CD4-positive, CD25-positive, alpha-beta regulatory T cell (primary cell): ENCODE measurements at places on chromosomes 12 and 14. TPM values are rescaled to one million over a fixed set of nuclear protein-coding genes. Genes with fewer than 3 reads are reported as not detected.
A peak's percentile ranks its signal among the peaks of the same experiment; 100 is the strongest.

NOXRED1 gene
- 0.39 TPM for total RNA-seq

RNASE4 gene
- 0.17 TPM for total RNA-seq

MIP gene
- not detected for total RNA-seq

TAS2R20 gene
- 2.2 TPM for total RNA-seq

GRCh38 chr12:42607584-42608058 lies 18.1 kb upstream of the PRICKLE1 start:
- H3K27ac ChIP-seq = no peak overlapping the region
- no peaks in the 10 kb centered on the region for H3K27me3 ChIP-seq
- no peak for DNase-seq
- H3K36me3 ChIP-seq = no peaks in the 10 kb centered on the region
- no peaks in the 10 kb centered on the region for H3K4me1 ChIP-seq

DNA sequence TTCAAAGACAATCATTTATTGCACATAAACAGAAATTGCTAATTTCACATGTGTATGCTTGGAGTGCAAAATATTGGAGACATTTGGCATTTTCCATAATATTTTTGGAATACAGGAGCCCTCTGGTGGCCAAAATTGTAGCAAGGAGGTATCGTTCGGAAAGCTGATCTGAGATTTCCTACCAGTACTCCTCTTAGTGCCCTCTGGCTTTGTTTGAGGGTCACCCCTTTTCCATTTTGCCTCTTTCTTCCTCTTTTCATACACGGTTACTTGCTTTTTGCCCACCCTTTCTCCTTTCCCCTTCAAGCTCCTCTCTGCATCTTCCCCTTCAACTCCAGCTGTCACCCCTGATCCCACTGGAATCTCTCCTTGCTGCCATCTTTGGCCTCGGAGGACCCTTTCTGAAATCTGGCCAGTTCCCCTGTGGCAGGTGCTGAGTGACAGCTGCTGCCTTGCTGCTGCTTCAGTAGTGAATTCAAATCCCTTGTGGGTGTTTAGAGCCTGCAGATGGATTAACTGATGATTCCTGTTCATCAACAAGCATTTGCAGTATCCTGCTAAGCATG lies 164.6 kb upstream of the PARP11 start:
- H3K4me1 ChIP-seq = no peaks in the 10 kb centered on the region
- H3K36me3 ChIP-seq = no peaks in the 10 kb centered on the region
- no peaks in the 10 kb centered on the region for H3K27me3 ChIP-seq
- no peak for DNase-seq

- no peaks in the 10 kb centered on the region for H3K27me3 ChIP-seq
- H3K4me3 ChIP-seq = no peak overlapping the region
- H3K36me3 ChIP-seq = no peaks in the 10 kb centered on the region
These were observed 26.2 kb upstream of the MANSC4 start for GRCh38 chr12:27806259-27806658.

DNA sequence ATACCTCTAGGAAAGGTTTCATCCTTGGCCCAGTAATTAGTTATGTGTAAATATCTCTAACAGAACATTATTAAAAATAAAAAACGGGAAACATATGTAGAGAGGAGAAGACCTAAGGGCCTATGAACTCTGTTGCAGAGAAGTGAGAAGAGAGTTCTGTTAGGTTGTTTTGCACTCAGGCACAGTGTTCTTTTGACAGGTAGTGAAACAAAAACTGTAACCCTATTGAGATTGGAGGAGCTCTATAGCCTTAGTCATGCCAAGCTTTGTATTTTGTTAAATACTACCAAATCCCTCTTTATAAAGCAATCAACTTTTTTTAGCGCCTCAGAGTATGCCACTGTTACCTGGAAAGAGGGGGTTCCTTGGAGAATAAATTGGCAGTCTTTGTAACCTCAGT lies 77.6 kb downstream of the CNTN1 start:
- no peaks in the 10 kb centered on the region for H3K36me3 ChIP-seq
- no peak for DNase-seq
- H3K27me3 ChIP-seq = no peaks in the 10 kb centered on the region
- H3K4me1 ChIP-seq = no peaks in the 10 kb centered on the region
- no peak overlapping the region for H3K4me3 ChIP-seq

DNA sequence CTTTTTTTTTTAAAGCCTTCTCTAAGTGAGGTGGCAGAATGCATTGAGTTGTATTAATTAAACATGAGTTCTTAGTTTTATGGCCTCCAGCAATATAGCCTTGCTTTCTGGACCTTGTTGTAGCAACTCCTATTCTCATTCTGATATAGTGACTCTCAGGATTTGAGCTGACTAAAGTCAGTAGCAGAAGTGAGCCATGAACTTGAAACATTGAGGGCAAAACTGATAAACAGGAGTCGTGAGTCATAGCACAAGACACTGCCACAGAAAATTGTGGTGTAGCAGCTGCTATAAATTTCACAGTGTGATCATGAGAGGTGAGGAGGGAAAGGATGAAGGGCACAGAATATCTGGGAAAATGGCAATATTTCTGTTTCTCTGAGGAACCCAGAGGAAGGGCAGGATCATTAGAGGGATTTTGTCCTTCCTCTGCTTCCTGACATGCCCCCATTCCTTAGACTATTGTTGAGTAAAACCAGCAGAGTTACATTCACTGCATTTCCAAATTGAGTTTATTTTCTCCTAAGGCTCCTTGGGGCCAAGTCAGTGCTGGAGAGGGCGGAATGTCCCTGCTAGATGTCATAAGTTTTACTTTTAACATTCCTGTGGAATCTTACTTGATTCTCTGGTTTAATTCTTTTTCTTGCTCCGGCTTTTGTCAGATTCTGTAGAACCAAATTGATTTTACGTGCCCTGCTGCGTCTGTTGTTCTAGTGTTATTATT lies 7.5 kb downstream of the KLRG1 start:
- DNase-seq = peak; percentile 58
- peak overlapping the region; percentile 14 for H3K4me3 ChIP-seq
- no peaks in the 10 kb centered on the region for H3K27me3 ChIP-seq
- H3K27ac ChIP-seq = no peak overlapping the region
- H3K4me1 ChIP-seq = peaks cover 9% of the 10 kb centered on the region
- no peaks in the 10 kb centered on the region for H3K36me3 ChIP-seq

DNA sequence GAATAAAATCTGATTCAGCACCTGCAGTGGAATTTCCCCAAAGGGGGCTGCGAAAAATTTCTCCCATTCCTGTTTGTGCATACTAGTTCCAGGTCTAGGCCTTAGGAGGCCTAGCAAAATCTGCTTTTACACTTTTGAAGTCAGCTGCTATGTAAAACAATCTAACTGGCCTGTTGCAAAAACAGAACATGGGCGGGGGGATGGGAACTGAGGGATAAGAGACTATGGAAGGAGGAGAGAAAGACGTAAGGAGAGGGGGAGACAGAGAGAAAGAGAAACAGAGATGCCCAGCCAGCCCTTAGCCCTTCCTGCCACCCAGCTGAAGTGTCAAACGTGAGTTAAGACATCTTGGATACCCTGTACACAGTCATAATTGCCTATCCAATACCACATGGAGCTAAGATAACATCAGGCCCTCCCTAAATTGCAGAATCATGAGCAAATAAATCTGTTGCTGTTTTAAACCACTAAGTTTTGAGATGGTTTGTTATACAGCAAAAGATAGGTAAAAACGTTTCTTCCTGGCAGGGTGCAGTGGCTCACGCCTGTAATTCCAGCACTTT lies 45.6 kb downstream of the SPTLC2 start:
- H3K4me3 ChIP-seq = no peak overlapping the region
- DNase-seq = no peak
- H3K4me1 ChIP-seq = no peaks in the 10 kb centered on the region
- no peaks in the 10 kb centered on the region for H3K27me3 ChIP-seq
- no peak overlapping the region for H3K27ac ChIP-seq
- peaks cover 38% of the 10 kb centered on the region for H3K36me3 ChIP-seq

DNA sequence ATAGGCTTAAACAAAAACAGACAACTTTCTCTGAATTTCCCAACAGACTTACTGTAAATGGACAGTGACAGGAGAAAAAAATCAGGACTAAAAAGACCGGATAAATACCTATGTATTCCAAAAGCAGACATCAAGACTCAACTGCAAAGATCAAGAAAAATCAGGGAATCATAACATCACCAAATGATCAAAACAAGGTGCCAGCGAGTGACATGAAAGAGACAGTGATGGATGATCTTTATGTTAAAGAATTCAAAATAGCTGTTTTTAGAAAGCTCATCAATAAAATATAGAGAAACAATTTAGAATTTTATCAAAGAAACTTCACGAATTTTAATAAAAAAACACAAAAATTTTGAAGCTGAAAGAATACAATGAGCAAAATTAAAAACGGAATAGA lies 952.5 kb upstream of the ATXN7L3B start:
- H3K36me3 ChIP-seq = no peaks in the 10 kb centered on the region
- no peaks in the 10 kb centered on the region for H3K4me1 ChIP-seq
- H3K27ac ChIP-seq = no peak overlapping the region
- no peaks in the 10 kb centered on the region for H3K27me3 ChIP-seq
- no peak for DNase-seq

GRCh38 chr12:100574187-100575074 lies 947 bp downstream of the GAS2L3 start:
- H3K4me1 ChIP-seq = peaks cover 12% of the 10 kb centered on the region
- no peaks in the 10 kb centered on the region for H3K36me3 ChIP-seq
- DNase-seq = no peak
- H3K4me3 ChIP-seq = peak overlapping the region; percentile 53

GRCh38 chr12:25719505-25719904 lies 166.4 kb upstream of the LMNTD1 start:
- H3K4me1 ChIP-seq = no peaks in the 10 kb centered on the region
- no peak overlapping the region for H3K4me3 ChIP-seq
- DNase-seq = no peak
- H3K36me3 ChIP-seq = no peaks in the 10 kb centered on the region
